ENCODE measurements at places on chromosomes 5 and 9.

- DNase-seq: no peak
Measured at GRCh38 chr9:4738866-4739586, 2.0 kb downstream of the AK3 start.

DNA sequence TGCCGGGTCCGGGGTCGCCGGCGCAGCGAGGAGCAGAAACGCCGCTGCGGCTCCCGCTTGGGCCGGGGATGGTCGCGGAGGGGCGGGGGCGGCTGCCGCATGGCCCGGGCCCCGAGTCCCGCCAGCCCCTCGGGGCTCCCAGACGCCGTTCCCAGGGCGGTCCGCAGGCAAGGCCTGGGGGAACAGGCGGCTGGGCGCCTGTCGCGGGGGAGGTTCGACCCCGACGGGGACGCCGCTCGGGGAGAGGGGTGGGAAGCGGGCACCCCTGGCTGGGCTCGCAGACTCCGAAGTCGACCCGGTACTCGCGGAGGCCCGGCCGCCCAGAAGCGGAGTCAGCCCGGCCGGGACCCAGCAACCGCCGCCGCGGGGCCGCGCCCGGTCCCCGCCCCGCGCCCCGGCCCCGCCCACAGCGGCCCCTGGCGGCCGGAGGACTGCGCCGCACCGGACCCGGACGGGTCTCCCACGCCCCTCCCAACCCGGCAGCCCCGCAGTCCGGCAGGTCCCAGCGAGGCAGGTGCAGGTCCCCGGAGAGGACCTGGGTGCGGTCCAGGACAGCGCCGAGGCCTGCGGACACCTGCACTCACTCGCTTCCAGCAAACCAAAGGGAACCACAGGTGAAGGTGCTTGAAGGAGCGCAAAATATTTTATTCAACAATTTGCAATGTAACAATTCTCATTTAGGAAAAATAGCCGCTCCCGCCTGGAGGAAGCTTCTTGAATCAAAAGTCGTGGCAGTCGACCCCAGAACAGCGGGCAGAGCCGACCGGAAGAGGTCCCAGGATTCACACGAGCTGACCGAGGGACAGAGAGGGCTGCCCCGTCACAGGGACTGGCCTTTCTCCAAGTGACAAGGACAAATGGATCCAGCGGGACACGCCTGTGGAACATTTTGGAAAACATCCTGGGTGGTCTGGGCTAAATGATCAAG, at the start of gene INPP5E:
TSS of gene INPP5E (minus strand) at position 365 of the 928 bp plus-strand sequence. CDS start 426 bp downstream, outside the sequence.
- DNase-seq: peak; percentile 97

- DNase-seq: no peak
Measured at GRCh38 chr9:6696178-6696577, 50.6 kb upstream of the GLDC start.

- DNase-seq: peak; percentile 49
Measured at GRCh38 chr9:129665389-129665775, at the start of gene PRRX2. PRRX2 (plus strand) TSS chr9:129665647; CDS start chr9:129665868, 221 bp downstream.

- DNase-seq: no peak
Measured at GRCh38 chr9:75002422-75003023, 25.6 kb downstream of the CARNMT1 start.

DNA sequence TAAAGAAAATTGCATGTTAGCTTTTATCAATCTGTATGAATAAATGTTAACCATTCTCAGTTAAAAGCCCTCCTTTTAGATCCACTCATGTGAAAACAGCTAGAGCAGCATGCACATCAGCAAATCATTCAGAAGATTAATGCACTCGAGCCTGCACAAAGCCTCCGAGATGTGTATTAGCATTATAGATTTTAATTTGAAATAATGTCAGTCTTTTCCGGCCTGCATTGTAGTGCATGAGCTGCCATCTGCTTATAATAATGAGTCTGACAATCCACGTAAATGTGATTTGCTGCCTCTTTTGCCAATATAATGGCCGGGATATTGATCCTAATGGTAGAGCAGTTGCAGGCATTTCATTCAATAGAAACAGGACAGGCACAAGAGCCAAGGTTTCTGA, 585.1 kb downstream of the IRX1 start:
- DNase-seq: no peak

DNA sequence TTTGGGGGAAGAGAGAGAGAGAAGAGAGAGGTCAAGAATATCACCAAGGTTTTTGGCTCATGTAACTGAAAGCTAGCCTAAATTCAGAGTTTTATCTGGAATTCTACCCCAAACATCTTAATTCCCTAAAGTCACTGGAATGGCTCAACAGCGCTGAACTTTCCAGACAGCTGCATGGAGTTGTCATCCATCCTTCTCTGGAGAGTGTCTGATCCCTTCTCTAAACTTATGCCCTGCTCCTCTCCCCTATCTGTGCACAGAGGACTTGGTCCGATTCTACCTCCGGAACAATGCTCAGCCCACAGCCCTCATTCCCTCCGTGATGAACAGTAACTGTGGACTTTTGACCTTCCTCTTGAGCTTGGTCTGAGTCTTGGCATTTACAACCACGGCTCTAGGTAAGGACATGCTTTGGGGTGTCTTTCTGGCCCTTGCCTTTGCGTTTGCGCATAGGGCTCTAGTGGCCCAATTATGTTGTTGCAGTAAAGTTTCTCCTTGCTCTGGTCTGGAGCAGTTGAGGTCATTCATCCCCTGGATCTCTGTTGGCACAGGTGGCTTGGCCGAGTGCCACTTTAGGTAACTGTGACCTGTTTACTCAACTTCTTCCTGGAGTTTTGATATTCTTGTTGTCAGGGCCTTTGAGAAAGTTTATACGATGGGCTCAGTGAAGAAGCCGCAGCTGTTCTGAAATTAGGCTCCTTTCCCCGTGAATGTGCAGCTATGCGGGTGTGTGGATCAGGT, 18.3 kb upstream of the CD180 start:
- no peak for DNase-seq

DNA sequence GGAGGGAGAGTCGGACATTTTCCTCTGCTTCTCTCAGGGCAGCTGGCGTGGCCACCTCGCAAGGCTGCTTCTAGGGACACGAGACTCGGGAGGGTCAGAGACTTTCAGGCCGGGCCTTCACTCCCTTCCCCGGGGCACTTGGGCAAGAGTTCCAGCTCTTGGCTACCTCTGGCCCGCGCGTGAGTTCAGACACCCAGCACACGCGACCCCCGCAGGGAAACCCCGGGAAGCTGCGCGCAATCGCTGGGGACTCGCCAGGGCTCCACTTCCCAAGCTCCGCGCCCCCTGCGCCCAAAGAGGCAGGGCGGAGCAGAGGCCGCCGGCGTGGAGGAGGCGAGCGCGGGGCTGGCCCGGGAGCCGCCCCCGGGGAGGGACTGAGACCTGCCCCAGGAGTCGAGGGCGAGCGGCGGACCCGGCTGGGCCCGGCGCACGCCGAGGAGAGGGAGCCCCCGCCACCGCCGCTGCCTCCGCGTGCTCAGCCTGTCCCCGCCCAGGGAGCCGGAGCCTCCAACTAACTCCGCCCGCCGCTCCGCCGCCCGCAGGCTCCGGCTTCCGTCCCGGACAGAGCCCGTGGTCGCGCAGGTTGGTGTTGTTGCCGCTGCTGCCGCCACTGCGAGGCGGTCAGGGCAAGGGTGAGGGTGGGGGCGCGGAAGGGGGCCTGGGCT, at the start of gene PAM:
TSS of gene PAM (plus strand) at position 539 of the 665 bp plus-strand sequence. CDS start 110,891 bp downstream, outside the sequence.
- DNase-seq: peak; percentile 75

DNA sequence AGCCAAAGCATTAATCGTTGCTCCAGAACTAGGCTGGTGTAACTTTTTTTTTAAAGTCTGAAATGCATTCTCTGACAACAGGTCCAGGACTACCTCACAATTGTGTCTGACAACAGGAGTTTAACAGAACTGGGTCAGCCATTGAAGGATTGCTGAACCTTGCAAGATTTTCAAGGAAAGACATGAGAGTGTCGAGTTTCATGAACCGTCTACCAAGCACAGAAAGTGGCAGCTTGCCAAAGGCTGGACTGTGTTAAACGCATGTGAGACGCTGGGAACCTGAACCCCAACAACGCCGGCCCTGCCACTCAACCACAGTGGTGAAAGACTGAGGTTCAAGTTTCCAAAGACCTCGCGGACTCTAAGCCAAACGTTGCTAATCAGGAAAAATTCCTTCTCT, 79.1 kb downstream of the LHFPL2 start:
- DNase-seq: no peak

- no peak for DNase-seq
Measured at GRCh38 chr5:30387974-30388632, 805.4 kb upstream of the CDH6 start.

GRCh38 chr5:142749321-142749720, 20.9 kb upstream of the ARHGAP26 start:
- DNase-seq: no peak

- DNase-seq: no peak
Measured at GRCh38 chr9:38699337-38699736, 20.6 kb downstream of the FAM240B start.

DNA sequence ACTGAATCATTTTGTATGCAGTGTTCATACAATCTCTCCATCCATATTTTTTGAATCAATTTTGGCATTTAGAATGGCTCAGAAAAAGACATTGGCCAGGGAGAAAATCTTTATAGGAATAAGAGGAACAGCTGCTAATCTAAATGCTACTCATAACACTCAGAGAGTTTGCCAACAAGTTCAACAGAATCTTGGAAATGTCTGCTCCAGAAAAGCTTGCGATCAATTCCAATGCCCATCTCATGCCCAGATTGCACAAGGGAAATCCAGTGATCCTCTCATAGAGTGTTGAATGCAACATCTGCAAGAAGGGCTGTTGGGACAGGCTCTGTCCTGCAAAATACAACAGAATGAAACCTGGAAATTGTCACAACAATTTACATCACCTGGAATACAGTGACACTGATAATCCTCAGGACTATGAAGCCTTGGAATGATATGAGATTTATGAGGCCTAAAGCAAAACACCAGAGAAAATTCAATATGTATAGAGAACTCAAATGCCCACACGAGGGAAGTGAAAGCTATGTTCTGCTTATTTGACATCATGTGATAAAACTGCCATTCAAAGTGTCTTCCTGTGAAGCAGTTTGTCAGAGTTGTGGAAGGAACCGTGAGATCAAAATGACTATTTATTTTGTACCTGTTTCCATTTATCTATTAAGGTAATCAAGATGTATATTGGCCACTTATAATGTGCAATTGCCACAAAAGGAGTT, 190.1 kb downstream of the PARP8 start:
- no peak for DNase-seq

DNA sequence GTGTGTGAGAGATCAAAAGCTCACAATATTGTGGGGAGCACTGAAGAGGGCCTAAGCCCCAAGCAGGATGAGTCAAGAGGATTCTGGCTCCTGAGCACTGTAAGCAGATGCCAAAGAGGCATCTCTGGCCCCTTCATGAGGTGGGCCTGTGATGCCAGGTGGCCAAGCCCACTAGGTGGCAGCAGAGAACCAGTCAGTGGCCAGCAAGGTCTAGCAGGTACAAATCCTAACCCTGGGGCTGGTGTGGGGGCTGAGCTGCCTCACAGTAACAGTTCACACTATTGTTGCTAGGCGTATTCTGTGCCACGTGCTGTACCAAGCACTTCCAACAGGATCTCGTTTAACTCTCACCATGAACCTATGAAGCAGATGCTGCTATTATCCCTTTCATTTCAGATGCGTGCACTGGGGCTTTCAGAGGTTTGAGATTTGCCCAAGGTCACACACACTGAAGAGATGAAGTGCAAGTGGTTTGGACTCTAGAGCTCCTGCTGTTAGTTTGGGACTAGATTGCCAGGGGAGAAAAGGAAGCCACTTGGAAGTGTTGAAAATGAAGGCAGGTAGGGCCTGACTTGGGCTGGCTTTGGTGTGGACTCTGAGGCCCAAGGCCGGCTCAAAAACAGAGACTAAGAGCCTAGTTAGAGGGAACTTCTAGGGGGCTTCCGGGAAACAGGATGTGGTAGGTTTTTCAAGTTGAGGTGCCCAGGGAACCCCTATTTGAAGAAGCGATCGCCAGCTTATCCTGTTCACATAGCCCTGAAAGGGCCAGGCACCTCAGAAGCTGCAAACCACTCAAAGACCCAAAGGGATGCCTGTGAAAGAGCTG, 4.4 kb upstream of the MLANA start:
- peak; percentile 70 for DNase-seq

DNA sequence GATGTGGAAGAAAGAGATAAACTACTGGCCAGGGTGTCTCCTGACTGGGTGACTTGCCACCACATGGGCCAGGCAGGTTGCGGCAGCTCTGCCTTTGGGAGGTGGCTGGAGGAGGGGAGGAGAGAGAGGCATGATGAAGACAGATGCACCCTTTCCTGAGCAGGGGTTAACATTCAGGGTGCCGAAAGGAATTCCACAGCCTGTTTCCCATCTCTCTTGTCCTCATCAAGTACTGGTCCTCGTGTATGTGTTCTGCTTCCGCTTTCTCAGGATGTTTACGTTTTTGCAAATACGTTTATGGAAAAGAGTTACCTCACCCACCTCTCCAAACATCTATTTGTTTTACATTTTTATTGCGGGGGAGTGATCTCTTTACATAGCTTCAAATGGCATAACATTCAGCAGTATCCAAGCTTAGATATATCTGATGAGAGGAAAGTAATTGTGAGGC, 73.4 kb downstream of the C9orf85 start:
- DNase-seq: no peak

DNA sequence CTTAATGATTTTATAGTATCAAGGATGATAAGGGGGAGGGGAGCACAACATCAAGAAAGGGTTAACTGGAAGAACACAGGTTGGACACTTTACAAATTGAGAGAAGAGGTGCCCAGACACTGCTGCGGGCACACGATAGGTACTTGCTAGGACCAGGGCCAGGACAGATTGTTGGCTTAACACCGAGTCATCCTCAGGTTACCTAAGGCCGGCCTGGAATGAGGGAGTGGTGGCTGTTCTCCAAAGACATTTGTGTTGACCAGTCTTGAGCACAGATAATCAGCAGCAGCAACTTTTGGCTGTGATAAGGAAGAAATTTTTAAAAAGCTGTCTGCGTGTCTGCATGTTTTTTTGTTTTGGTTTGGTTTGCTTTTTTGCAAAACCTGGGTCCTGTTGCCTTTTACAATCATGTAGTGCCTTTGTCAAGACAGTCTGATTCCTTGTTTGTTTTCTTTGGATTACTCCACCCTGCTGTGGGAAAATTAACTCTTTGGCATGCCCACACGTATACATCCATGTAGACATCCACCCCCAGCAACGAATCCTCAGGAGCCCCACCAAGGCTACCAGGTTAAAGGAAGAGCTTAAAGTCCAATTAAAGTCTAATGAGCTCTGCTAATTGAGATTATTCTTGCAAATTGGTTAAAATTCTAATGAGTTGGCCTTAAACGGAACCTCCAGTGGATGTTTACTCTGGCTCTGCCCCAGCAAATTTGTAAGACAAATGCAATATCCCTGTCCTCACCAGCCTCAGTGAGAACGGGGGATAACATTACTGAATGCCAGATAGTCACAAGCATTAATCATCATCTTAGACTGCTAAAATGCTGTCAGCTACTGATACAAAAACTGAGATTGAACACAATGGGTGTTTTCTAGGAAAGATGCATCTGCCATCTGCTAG, 382.3 kb downstream of the ACTL7B start:
- DNase-seq: no peak

GRCh38 chr9:83582029-83582428, 40.9 kb upstream of the IDNK start:
- DNase-seq: no peak

Measured in GM19239 (cell line).